T-cell (primary cell): ENCODE measurements at places on chromosomes 2 and 18.

DNA sequence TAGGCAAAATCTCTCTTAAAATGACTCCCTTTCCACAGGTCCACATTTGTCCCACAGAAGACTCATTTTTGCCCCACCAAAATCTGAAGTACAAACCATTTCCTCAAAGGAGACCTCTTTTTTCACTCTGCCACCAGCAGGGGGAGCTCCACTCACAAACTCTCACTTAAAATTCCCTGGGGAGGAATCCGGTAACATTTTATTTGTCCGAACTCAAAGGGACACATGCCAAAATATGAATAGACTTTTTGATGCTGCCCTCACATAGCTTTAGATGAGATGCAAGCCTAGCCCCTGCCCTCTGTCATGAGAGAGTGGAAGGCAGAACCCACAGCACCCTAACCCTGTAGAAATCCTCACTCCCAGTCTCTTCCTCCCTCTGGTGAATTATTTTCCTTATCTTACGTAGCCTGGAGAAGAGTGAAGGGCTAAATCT lies 57.1 kb downstream of the RMDN2 start:
- peak; percentile 47 for DNase-seq

DNA sequence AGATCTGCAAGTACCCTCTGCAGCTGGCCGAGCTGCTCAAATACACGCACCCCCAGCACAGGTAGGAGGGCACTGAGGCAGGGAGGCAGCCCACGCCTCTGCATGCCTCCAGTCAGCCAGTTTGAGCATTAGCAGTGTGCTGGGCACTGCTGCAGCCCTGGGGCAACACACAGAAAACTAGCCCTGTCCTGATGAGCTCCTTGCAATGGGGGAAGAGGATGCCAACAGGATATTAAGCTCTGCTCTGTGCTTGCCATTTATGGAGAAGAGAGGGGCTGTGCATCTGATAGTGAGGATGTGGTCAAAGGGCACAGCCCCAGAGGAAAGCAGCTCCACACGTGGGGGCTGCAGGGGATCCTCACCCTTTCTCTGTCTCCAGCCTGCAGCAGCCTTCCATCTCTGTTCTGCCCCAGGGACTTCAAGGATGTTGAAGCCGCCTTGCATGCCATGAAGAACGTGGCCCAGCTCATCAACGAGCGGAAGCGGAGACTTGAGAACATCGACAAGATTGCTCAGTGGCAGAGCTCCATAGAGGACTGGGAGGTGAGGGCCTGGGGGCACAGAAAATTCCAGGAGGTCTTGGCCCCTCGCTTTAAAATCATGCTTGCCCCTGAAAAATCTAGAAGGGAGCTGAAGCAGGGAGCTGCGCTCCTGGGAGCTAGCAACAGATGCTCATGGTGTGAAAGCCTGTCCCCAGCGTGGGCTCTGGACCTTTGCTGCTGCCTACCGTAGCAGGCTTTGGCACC lies 51.7 kb downstream of the FAM168B start:
- no peak for DNase-seq

GRCh38 chr2:68423966-68424650 lies 43.0 kb downstream of the FBXO48 start:
- no peak for DNase-seq

- peak; percentile 28 for DNase-seq
Measured at GRCh38 chr2:189751080-189751658, 11.4 kb downstream of the OSGEPL1 start.

GRCh38 chr18:26550998-26551694 lies 2.8 kb upstream of the KCTD1 start:
- DNase-seq: no peak

DNA sequence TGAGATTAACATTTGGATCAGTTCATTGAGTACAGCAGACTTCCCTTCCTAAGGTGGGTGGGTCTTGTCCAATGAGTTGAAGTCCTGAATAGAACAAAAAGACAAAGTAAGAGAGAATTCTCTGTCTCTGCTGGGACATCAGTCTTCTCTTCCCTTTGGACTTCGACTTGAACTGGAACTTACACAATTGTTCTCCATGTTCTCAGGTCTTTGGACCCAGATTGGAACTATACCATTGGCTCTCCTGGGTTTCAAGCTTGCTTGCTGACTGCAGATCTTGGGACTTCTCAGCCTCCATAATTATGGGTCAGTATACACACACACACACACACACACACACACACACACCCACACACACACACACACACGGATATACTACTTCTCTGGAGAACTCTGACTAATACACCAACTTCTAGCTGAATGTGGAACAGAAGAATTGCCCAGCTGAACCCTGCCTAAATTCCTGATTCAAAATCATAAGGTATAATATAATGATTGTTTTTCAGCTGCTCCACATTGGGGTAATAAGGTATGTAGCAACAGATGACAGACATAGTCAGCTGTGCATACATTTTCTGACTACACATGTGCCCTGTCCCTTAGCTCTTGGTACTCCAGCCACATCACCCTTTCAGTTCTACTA lies 214.0 kb downstream of the TGIF1 start:
- DNase-seq: no peak

DNA sequence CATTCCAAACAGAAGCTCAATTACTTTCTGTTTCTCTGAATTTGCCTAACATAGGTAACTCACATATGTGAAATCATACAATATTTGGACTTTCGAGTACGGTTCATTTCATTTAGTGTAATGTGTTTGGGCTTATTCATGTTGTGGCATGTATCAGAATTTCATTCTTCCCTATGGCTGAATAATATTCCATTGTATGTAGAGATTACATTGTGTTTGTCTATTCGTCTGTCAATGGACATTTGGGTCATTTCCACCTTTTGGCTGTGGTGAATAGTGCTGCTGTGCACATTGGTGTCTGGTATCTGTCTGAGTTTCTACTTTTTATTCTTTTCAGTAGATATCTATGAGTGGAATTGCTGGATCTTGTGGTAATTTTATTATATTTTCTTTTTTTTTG lies 43.9 kb downstream of the LBH start:
- DNase-seq: no peak

- DNase-seq: no peak
Measured at GRCh38 chr2:25499157-25499556, 157.4 kb upstream of the DNMT3A start.

DNA sequence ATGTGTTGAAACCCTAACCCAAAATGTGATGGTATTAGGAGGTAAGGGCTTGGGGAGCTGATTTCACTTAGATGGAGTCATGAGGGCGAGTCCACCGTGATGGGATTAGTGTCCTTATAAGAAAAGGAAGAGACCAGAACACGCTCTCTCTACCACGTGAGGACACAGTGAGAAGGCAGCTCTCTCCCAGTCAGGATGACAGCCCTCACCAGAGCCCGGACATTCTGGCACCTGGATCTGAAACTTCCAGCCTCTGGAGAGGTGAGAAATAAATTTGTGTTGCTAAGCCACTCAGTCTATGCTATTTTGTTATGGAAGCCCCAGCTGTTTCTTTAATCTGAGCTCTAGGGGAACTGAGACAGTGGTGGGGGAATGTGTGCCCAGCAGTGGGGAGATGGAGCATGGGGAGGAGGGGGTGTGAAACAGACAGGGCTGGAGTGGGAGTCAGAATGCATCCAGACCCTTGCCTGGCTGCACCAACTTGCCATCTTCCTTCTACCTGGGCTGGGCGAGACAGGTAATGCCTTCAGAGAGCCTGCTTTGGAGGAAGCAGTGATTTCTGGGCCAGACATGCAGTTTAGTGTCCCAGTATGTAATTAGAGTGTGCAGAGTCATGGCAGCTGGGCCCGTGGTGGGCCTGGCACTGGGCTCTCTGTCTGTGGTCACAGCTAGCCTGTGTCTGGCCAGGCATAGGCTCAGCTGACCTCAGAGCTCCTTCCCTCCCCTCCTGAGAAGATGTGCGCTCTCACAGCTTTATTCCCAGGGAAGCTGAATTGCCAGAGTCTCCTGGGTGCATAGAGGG lies 38.1 kb downstream of the RHOB start:
- DNase-seq: no peak

DNA sequence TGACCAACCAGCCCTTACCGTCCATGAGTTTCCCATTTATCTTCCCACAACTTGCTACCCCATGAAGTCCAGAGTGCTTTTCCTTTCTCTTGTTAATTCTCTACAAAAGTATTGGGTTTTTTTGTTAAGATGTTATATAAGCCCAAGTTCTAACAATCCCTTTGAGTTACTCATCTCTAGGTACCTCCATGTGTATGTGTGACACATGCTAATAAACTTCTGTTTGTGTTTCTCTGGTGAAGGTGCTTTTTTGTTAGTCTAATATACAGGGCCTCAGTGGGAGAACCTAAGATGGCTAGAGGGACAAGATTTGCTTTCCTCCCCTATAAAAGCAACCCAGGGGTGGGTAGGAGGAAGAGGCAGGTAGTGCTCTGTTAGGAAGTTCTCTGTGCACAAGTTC lies 31.8 kb upstream of the RMDN2 start:
- no peak for DNase-seq

GRCh38 chr2:108604196-108604595 lies 69.9 kb downstream of the LIMS1 start:
- no peak for DNase-seq

DNA sequence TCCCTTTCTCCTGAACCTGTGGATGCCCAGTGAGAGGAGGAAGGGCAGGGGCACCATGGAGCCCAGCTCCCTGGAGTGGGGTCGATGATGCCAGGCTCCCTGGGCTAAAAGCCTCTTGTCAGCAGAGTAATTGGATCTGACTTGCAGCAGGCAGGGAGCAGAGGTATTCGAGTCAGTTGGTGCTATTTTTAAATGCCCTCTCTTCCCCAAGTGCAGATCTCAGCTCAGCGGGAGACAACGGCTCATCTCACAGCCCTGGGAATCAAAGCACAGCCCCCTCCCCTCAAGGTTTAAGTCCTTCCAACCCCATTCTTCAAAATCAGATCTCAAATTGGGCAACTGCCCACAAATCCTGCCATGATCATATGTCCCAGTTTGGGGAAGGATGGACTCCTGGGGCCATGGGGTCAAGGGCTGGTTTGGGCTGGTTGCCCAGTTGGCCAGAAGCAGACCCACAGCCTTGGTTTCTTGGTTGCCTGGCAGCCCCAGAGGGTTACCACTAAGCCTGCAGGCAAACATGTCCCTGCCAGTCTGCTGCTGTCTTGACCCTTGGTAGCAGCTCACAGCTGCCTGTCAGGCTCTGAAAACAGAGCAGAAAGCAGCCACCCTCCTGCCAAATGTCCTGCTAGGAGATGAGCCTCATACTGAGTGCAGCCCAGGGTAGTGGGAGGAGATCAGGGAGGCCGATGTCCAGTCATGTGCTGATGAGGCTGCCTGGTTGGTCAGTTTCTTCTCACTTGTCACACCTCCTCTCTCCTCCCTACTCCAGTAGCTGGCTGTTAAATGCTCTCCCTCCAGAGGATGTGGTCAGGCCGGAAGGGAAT lies 244.9 kb downstream of the LOXHD1 start:
- no peak for DNase-seq

- no peak for DNase-seq
Measured at GRCh38 chr2:145481334-145481922, 961.5 kb upstream of the ZEB2 start.

DNA sequence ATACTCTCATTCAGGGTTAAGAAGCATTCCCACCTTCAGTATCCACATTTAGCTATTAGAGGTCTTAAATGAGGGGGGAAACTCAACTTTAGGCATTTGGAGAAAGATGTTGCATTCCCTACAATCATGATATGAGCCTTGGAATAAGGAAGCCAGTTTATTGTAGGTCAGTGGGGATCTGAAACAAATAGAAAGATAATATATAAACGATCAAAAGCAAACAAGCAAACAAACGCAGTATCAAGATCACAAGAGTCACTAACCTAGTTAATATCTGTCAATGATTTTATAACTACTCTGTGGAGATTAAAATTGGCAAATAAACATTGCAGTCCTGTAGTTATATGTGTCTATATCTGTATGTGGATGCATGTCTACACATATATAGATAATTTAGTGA lies 152.4 kb upstream of the LRATD1 start:
- DNase-seq: no peak

GRCh38 chr2:241499146-241499965 lies 9.0 kb downstream of the STK25 start:
- DNase-seq: no peak

DNA sequence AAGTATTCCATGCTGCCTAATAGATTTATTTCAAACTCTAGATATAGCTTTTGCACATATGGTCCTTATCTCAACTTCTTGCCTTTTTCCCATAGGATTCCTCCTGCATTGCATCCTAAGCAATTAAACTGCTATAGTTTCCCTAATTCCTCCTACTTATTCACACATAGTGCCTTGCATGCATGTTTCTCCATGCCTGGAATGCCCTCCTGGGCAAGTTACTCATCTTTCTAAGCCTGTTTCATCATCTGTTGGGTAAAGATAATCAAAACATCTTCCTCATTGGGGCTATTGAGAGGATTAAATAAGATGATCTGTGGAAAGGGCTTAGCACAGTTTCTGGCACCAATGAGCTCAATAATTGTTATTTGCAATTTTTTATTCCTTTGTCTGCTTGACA lies 726.5 kb downstream of the SLC4A3 start:
- DNase-seq: no peak

DNA sequence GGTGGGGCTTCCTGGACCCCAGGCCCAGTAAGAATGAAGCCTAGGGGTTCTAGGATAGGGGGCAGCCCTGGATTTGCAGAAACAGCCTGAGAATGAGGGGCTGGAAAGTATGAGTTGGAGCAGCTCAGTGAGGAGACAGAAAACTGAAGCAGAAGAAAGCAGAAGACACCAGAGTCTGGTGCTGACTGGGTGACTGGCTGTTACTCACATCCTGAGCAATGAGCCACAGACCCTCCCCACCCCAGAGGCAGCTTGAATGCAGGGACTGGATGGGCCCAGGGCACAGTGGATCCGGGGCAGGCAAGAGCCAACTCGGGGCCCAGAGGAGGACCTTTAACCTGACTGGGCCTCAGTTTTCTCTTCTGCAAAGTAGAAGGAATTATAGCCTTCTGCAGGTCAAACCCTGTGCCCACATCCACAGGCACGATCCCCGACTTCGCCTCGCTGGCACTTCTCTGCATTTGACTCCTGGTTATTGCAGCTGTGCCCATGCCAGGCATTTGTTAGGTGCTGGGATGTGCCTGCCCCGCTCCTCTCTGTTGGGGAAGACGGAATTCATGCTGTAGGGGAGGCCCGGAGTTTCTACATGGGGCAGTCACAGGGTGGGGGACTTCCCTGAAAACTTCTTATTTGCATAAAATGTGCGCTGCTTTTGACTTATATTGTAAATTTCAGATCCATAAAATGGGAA lies 8.5 kb downstream of the STEAP3 start:
- no peak for DNase-seq

DNA sequence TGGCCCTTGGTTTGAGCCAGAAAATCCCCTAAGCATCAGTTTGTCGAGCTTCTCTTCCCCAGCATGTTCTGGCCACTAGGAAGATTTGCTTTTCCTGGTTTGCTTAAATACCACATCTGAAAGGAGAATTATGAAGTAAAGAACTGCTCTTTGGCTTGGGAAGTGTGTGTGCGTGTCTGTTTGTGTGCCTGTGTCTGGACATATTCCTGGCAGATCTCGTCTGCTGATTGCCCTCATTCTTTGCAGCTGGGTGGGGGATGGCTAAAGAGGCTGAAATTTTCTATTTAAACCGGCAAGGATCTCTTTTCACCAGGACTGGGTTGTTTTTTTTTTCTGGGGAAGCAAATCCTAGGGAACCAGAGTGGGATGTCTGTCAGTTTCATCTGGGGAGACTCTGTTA lies 57.3 kb upstream of the MBOAT2 start:
- DNase-seq: no peak
